H9 (cell line): ENCODE measurements at places on chromosomes 2 and 18. TPM values are rescaled to one million over a fixed set of nuclear protein-coding genes. Genes with fewer than 3 reads are reported as not detected.

GRCh38 chr2:135954020-135954601 lies 31.3 kb downstream of the DARS1 start:
- no peak overlapping the region for H3K4me3 ChIP-seq
- DNase-seq: no peak
- H3K27me3 ChIP-seq: no peaks in the 10 kb centered on the region
- H3K36me3 ChIP-seq: peaks cover 18% of the 10 kb centered on the region
- H3K27ac ChIP-seq: no peak overlapping the region

- no peaks in the 10 kb centered on the region for H3K27me3 ChIP-seq
- no peak for DNase-seq
- no peak overlapping the region for H3K27ac ChIP-seq
- no peak overlapping the region for H3K4me3 ChIP-seq
- no peaks in the 10 kb centered on the region for H3K36me3 ChIP-seq
These were observed 99.8 kb upstream of the FSIP2 start for GRCh38 chr2:185638771-185639170.

Gene DQX1
- total RNA-seq: 0.98 and 1.6 TPM in 2 replicates

- H3K4me3 ChIP-seq: no peak overlapping the region
- DNase-seq: no peak
- H3K36me3 ChIP-seq: no peaks in the 10 kb centered on the region
These were observed 5.9 kb upstream of the RFX8 start for GRCh38 chr2:101480764-101481163.

- no peaks in the 10 kb centered on the region; the same call in 1 of the 2 replicates for H3K4me1 ChIP-seq
- H3K4me3 ChIP-seq: no peak overlapping the region
- no peaks in the 10 kb centered on the region for H3K27me3 ChIP-seq
- no peak overlapping the region for H3K27ac ChIP-seq
- peaks cover 3% of the 10 kb centered on the region; the same call in 1 of the 2 replicates for H3K36me3 ChIP-seq
These were observed 201.2 kb downstream of the CDCA7 start for GRCh38 chr2:173555833-173556232.

GRCh38 chr2:64792300-64792699 lies 138.6 kb upstream of the SERTAD2 start:
- no peak for DNase-seq
- H3K36me3 ChIP-seq: no peaks in the 10 kb centered on the region
- H3K4me1 ChIP-seq: no peaks in the 10 kb centered on the region
- H3K27ac ChIP-seq: no peak overlapping the region

DNA sequence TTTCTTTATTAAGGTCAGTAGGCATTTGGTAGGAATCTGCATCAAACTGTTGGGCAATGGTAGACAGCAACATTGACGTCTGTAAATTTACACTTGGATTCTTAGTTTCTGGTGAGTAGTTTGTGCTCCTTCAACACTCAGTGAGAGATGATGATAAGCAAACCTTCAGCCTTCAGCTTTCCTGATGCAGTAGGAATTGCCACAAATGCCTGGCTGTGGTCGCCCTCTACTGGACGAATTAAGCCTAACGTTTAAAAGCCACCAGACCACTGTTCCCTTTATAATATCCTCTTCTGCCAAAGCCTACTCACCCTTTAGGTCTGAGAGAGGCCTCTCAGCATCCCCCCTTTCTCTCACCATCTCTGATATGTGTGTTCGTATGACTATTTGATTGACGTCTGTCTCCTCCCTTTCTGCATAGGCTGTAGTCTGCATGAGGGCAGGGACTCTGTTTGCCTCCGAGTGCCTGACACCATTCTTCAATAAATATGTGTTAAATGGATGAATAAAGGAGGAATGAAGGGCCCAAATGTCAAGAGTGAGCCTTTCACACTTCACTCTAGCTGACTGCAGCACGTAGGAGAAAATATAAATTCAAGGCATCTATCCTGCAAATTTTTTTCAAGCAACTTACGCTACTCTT lies 47.0 kb upstream of the PLEKHM3 start:
- H3K4me3 ChIP-seq: no peak overlapping the region
- H3K27me3 ChIP-seq: no peaks in the 10 kb centered on the region
- DNase-seq: peak; percentile 77
- H3K36me3 ChIP-seq: no peaks in the 10 kb centered on the region

- no peaks in the 10 kb centered on the region for H3K27me3 ChIP-seq
- no peak overlapping the region for H3K4me3 ChIP-seq
- H3K36me3 ChIP-seq: no peaks in the 10 kb centered on the region
- peaks cover 2% of the 10 kb centered on the region; the same call in 1 of the 2 replicates for H3K4me1 ChIP-seq
- no peak for DNase-seq
These were observed 199.6 kb downstream of the BCL11A start for GRCh38 chr2:60353863-60354262.

Gene COL4A3
- 0.15 and 0.64 TPM in 2 replicates for total RNA-seq

DNA sequence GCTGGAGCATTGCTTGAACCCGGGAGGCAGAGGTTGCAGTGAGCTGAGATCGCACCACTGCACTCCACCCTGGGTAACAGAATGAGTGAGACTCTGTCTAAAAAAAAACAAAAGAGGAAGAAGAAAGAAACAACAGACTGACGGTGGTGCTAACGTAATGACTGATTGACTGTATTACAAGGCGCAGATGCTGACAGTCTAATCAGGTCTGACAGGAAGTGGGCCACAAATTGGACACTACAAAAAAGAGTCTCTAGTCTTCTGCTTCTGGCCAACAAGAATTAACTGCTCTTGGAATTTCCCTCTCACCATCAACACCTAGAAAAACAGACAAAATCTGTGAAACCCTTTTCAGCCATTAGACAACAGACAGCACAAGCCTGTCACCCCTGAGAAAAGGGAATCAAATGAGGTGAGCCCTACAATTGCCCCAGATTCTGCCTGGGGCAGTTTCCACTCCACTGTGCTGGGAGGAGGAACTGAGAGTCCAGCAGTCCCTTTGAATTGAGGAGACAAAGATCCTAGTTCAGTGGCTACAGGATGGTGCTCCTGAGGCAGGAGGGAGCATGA lies 43.3 kb downstream of the SNED1 start:
- no peaks in the 10 kb centered on the region for H3K4me1 ChIP-seq
- no peak overlapping the region for H3K4me3 ChIP-seq
- H3K27ac ChIP-seq: no peak overlapping the region
- H3K36me3 ChIP-seq: no peaks in the 10 kb centered on the region
- no peak for DNase-seq

Gene REG3G
- total RNA-seq: not detected in 2 replicates

GRCh38 chr2:208253600-208254117 lies 1.2 kb downstream of the IDH1 start:
- peak overlapping the region; percentile 97 for H3K4me3 ChIP-seq
- H3K27me3 ChIP-seq: no peaks in the 10 kb centered on the region
- DNase-seq: no peak
- H3K27ac ChIP-seq: no peak overlapping the region
- peaks cover 2% of the 10 kb centered on the region; the same call in 1 of the 2 replicates for H3K4me1 ChIP-seq
- peaks cover 47% of the 10 kb centered on the region for H3K36me3 ChIP-seq

Gene SKOR2
- 0.18 and 0.24 TPM in 2 replicates for total RNA-seq

DNA sequence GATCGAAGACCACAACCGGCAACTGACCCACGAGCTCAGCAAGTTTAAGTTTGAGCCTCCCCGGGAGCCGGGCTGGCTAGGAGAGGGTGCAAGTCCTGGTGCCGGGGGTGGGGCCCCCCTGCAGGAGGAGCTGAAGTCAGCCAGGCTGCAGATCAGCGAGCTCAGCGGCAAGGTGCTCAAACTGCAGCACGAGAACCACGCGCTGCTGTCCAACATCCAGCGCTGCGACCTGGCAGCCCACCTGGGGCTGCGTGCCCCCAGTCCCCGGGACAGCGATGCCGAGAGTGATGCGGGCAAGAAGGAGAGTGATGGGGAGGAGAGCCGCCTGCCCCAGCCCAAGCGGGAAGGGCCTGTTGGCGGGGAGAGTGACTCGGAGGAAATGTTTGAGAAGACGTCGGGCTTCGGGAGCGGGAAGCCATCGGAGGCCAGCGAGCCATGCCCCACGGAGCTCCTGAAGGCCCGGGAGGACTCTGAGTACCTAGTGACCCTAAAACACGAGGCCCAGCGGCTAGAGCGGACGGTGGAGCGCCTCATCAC lies 78.7 kb downstream of the MTCL1 start:
- H3K36me3 ChIP-seq: peaks cover 59% of the 10 kb centered on the region
- no peak overlapping the region for H3K4me3 ChIP-seq
- no peak for DNase-seq
- no peaks in the 10 kb centered on the region for H3K27me3 ChIP-seq

Gene ADD2
- 124 TPM in 2 replicates for total RNA-seq

- no peaks in the 10 kb centered on the region for H3K4me1 ChIP-seq
- H3K4me3 ChIP-seq: no peak overlapping the region
- no peaks in the 10 kb centered on the region for H3K27me3 ChIP-seq
These were observed 267.9 kb upstream of the PKDCC start for GRCh38 chr2:41779888-41780287.

GRCh38 chr2:221571025-221571550 lies 1.0 kb downstream of the EPHA4 start:
- peak; percentile 35 for DNase-seq
- no peak overlapping the region for H3K27ac ChIP-seq
- H3K4me3 ChIP-seq: peak overlapping the region; percentile 91
- peaks cover 8% of the 10 kb centered on the region; the same call in 1 of the 2 replicates for H3K27me3 ChIP-seq
- peaks cover 4% of the 10 kb centered on the region; the same call in 1 of the 2 replicates for H3K4me1 ChIP-seq
- peaks cover 2% of the 10 kb centered on the region; the same call in 1 of the 3 replicates for H3K36me3 ChIP-seq

- H3K4me1 ChIP-seq: no peaks in the 10 kb centered on the region; the same call in 1 of the 2 replicates
- no peaks in the 10 kb centered on the region for H3K27me3 ChIP-seq
- DNase-seq: no peak
- no peak overlapping the region for H3K4me3 ChIP-seq
- H3K36me3 ChIP-seq: no peaks in the 10 kb centered on the region
- H3K27ac ChIP-seq: no peak overlapping the region
These were observed 382.3 kb upstream of the NT5C1B start for GRCh38 chr2:18971628-18972027.

Gene MEP1B
- total RNA-seq: not detected in 2 replicates

- H3K27ac ChIP-seq: no peak overlapping the region
- peaks cover 3% of the 10 kb centered on the region; the same call in 1 of the 2 replicates for H3K4me1 ChIP-seq
- no peaks in the 10 kb centered on the region; the same call in 1 of the 2 replicates for H3K27me3 ChIP-seq
- no peaks in the 10 kb centered on the region; the same call in 2 of the 3 replicates for H3K36me3 ChIP-seq
- DNase-seq: peak; percentile 18
These were observed 2.3 kb upstream of the TMEM37 start for GRCh38 chr2:119429225-119429981.

Gene KCNE4
- total RNA-seq: 0.20 and 0.24 TPM in 2 replicates

Gene OTOF
- 0.15 and 0.35 TPM in 2 replicates for total RNA-seq

Gene UGT1A10
- total RNA-seq: not detected in 2 replicates

DNA sequence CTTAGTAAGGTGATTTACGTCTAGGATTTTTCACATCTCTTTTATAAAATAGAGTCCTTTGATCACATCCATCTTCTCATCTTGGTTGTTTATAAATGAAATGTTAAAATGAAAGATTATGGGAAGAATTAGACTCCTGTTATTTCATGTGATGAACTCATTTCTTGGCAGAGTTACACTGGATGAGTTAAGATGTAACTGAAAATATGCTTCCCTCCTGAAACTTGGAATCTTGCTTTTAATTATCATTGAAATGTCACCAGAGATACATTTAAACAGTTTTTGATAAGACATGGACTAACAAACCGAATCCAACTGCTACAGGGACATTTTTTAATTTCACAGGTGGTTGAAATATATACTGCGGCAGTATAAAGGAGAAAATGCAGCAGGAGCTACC lies 274.0 kb downstream of the DLGAP1 start:
- H3K4me1 ChIP-seq: no peaks in the 10 kb centered on the region; the same call in 1 of the 2 replicates
- H3K27me3 ChIP-seq: no peaks in the 10 kb centered on the region
- no peak overlapping the region for H3K4me3 ChIP-seq
- no peak overlapping the region for H3K27ac ChIP-seq
- DNase-seq: no peak

DNA sequence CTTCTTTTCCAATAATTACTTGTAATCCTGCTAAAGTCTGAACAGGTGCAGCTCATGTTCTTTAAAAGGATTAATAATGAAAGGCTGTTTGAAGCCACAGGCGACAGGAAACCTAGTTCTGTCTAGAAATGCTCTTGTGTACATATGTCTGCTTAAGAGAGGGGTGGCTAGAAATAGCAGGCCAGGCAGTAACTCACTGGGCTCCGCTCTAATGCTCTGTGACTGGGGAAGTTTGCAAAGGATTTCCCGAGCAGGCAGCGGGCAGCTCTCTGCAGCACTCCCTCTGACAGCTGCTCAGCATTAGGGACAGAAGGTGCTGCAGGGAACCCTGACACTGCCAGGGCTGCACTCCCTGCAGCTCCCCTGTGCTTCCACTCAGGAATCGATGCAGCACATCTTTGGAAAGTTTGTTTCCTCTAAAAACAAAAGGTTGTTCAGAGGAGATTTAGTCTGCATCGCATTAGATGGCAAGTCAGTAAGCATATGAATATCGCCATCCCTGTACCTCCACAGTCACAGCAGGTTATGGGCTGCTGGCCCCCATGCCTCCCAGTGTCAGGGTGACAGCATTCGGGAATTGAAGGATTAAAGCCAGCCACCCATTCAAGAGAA lies 33.1 kb upstream of the TTC39C start:
- H3K4me1 ChIP-seq: peaks cover 3% of the 10 kb centered on the region
- H3K27me3 ChIP-seq: no peaks in the 10 kb centered on the region
- H3K36me3 ChIP-seq: 0 out of 3 replicates have a peak, but pooled peaks cover 1% of the 10 kb centered on the region
- DNase-seq: no peak
- no peak overlapping the region for H3K4me3 ChIP-seq

- H3K27me3 ChIP-seq: no peaks in the 10 kb centered on the region; the same call in 1 of the 2 replicates
- no peak for DNase-seq
- H3K4me1 ChIP-seq: no peaks in the 10 kb centered on the region; the same call in 1 of the 2 replicates
- H3K36me3 ChIP-seq: no peaks in the 10 kb centered on the region
- no peak overlapping the region; the same call in 2 of the 3 replicates for H3K4me3 ChIP-seq
- H3K27ac ChIP-seq: no peak overlapping the region
These were observed 260.9 kb upstream of the ATP5MC3 start for GRCh38 chr2:175442441-175442840.

DNA sequence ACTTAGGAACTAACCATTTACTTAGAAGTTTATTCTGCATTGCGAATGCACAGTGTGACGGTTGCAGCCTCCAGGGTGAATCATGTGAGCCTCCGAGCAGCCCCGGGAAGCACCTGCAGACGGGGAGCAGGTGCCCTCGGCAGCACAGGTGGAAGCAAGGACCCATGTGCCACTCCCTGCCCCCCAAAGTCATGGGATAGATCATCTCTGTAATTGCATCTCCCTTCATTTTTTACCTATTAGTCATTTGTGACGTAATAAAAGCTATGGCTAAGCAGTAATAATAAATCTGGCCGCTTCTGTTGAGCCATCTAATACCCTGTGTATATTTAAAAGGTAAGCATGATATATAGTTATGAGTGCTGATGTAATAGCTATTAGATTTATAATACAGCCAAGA lies 97.2 kb downstream of the PTGR3 start:
- no peaks in the 10 kb centered on the region for H3K36me3 ChIP-seq
- no peak overlapping the region for H3K27ac ChIP-seq
- no peak for DNase-seq

DNA sequence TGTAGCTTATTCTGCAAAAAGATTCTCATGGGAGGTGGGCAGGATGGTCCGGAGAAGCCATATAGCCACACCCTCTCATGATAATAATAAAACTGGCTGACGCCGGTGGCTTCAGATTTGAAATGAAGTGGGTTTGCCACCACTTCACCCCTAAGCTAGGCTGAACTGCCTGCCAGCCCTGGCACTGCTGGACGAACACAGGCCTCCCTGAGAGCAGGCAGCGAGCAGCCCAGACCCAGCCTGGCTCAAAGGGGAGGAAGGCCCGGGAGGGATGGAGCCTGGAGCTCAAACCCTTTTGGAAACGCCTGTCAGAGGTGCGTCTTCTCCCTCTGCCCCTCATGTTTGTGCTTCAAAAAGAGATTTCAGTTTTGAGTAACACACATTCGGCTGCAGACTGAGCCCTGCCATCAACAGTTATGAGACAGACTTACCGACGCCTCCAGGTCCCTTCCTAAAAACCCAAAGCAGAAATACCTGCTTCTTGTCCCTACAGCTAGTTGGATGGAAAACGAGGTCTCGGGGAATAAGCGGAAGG lies 71.1 kb upstream of the HPCAL1 start:
- no peaks in the 10 kb centered on the region for H3K27me3 ChIP-seq
- no peaks in the 10 kb centered on the region for H3K36me3 ChIP-seq
- no peak for DNase-seq

GRCh38 chr2:48715042-48715899 lies 40.3 kb downstream of the LHCGR start:
- DNase-seq: no peak
- no peak overlapping the region for H3K4me3 ChIP-seq
- no peaks in the 10 kb centered on the region for H3K36me3 ChIP-seq
- no peak overlapping the region for H3K27ac ChIP-seq
